ENCODE measurements at places on chromosomes 5 and 9. TPM values are rescaled to one million over a fixed set of nuclear protein-coding genes. Genes with fewer than 3 reads are reported as not detected.

The LCNL1 gene
- 0.10 TPM for total RNA-seq

The OCLN gene
- 10.9 TPM for total RNA-seq

The C9 gene
- not detected for total RNA-seq

The FGFR4 gene
- 22.8 TPM for total RNA-seq

The WDR38 gene
- total RNA-seq, result 0.07 TPM

The PURA gene
- total RNA-seq, result 4.9 TPM

The TAS2R1 gene
- not detected for total RNA-seq

The EPB41L4A gene
- total RNA-seq, result 3.7 TPM

The LCN2 gene
- total RNA-seq, result 7.2 TPM

The ELAVL2 gene
- total RNA-seq, result 0.04 TPM

The TRIM23 gene
- total RNA-seq, result 4.9 TPM

The SREK1 gene
- total RNA-seq, result 34.6 TPM

The F2RL1 gene
- 215 TPM for total RNA-seq

The ZNF454 gene
- total RNA-seq, result not detected

Data from A549 treated with dexamethasone at 1 μM for 4 hours (cell line).